ENCODE measurements at places on chromosomes 11 and 22.

- DNase-seq, result no peak
Observed at GRCh38 chr11:128388206-128388815, 199.0 kb downstream of the ETS1 start.

- DNase-seq, result no peak
Observed at GRCh38 chr11:57306161-57306876, 18.4 kb downstream of the TNKS1BP1 start.

- DNase-seq, result no peak
Observed at GRCh38 chr11:69060806-69061712, 12.3 kb downstream of the TPCN2 start.

GRCh38 chr11:37404231-37404630, 806.2 kb upstream of the RAG2 start:
- no peak for DNase-seq

DNA sequence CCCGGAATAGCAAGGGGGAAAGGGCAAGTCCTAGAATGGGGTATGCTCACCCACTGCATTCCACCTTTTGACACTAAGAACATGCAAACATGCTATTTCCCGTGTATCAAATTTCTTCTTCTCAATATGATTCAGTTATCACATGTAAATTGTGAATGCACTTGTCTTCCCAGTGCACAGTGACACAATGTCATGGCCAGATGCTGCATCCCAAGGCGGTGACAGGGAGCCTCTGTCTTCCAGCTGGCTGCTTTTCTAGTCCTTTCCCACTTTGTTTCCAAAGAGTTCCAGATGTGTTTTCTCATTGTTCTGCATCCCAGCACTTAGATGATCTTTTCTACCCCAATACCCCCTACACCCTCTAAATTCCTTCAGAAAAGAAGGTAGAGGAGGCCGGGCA, 12.4 kb downstream of the SLC25A18 start:
- DNase-seq, result no peak

- DNase-seq, result no peak
Observed at GRCh38 chr11:19976281-19976941, 183.9 kb downstream of the DBX1 start.

DNA sequence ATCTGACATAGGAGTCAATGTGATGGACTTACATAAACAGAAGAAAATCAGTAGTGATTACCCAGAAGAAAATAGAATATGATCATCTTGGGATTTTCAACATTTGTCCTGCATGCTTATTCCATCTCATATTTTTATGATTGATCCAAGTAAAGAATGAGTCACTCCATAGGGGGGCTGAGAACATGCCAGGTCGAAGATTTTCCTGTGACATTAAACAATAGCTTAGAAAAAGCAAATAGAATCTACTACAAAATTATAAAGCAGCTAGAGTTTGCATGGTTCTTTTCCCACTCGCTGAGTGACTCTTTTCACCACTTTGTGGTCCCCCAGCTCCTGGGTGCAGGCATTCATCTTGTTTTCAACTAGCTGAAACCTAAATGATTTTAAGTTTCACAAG, 56.3 kb downstream of the DDI1 start:
- no peak for DNase-seq

DNA sequence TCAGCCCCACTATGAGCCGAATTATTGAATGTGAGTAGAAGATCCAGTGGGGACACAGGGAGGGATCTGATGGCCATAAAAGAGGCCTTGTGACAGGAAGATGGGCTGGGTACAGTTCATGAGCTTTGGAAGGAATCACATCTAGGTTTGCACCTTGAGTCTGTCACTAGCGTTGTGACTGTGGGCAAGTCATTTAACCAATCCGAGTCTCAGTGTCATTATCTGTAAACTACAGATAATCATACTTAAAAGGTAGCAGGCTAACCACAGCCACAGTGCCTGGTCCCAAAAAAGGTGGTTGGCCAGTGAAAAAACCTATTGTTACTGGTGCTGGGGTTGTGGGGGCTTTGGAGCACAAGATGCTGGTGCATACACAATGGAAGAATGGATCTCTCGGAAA, 3.8 kb downstream of the HEPN1 start:
- DNase-seq, result no peak

DNA sequence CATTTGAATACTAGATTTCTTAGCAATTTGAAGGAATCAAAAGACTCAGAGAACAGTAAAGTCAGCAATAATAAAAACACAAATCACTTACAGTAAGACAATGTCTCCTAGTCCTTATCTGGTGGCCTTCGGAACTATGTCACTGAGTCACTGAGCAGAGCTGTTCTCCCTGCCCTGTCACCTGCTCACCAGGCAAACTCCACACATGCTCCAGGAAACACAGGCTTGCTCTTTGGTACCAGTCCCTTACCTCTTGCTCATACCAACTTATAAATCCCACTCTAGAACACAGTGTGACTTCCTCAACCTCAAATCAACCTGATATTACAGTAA, 81.1 kb upstream of the CHRM4 start:
- DNase-seq, result no peak

DNA sequence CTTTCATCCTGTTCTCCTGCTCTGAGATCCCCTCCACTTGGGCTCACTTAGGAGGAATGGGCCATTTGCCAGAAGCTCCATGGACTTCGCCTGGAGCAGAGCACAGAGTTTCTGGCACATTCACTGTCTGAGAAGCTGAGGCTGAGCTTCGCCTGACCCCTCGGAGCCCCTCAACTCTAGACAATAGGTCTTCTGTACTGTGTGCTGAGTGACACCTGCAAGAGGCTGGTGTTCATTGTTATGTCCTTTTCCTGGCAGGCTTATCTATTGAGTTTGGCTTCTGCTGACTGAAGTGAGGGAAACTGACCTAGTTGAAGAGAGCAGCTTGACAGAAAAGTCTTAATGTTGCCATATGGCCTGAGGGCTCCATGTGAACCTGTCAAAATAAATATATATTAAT, 124.3 kb downstream of the EHF start:
- no peak for DNase-seq

- no peak for DNase-seq
Observed at GRCh38 chr11:43404836-43405479, 46.2 kb downstream of the TTC17 start.

GRCh38 chr11:995752-996420, 40.6 kb downstream of the MUC6 start:
- DNase-seq, result peak; percentile 30

Data from NCI-H2081 (cell line).